Epithelial cell of esophagus (primary cell): ENCODE measurements at places on chromosomes 5 and 9.

DNA sequence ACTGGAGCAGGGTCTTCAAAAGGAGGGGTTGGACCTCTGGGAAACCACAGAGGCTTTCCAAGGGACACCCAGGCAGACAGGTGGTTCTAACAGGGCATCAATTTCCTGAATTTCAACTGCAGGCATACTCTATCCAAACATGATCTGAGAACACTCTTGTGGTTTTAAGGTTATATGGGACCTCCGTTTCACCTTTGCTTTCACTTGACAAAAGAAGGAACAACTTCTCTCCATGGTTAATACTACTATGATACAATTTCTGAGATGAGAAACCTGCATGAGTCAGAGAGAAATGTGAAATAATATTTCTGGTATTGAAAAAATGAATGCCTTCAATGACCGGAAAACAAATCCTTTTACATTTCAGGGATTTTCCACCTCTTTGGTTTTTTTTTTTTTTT lies 28.0 kb upstream of the ERAP1 start:
- DNase-seq: no peak

GRCh38 chr5:77177576-77177975 lies 32.9 kb upstream of the PDE8B start:
- no peak for DNase-seq

GRCh38 chr5:166961913-166962312 lies 1329.5 kb upstream of the WWC1 start:
- DNase-seq: no peak

GRCh38 chr9:110996436-110997220 lies 41.6 kb downstream of the LPAR1 start:
- no peak for DNase-seq

DNA sequence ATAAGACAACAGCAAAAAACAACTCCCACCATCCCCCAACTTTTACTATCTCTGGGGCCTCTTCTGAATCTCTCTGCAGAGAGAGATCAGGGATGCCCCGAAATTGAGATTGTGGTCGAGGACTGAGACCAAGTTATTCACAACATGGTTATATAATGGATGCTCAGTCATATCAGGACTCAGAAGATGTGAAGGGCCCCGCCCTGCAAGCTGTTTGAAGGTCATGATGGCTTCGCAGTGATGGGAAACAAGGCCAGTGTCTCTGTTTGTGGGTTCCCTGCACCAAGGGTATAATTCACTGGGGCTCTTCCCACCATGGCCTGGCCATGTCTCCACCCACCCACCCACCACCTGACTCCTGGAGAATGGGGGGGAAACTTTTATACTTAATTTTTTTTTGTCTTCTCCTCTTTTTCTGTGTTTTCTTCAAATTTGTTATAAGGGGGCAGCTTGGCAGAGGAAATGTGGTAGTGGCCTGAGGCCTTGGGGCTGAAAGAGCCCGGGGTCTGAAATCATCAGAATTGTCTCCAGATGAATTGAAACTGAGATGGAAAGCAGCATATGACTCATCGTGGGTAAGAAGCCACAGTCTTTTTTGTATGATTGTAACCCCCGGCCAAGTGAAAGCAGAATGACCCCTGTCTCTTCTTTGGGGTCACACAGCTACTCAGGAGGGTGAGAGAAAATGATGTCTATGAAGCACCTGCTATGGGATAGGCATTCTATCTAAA lies 15.0 kb upstream of the TEX48 start:
- DNase-seq: no peak

- DNase-seq: no peak
Measured at GRCh38 chr9:33289496-33289895, 820 bp upstream of the NFX1 start.

DNA sequence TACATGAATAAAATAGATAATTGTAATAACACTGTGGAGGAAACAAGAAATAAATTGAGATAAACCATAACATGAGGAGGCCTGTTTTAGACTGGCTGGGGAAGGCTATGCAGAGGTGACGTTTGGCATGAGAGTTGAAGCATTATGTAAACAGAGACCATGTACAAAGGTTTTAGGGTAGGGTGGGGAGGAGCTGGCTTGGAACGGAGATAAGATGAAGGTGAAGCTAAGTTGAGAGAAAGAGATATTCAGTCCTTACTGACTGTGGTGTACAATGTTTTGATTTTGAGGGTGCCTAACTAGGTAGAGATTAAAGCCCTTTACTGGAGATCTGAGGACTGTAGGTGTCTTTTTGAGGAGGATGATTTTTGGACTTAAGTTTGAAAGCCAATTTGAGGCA lies 17.8 kb downstream of the MAN2A1 start:
- DNase-seq: no peak

DNA sequence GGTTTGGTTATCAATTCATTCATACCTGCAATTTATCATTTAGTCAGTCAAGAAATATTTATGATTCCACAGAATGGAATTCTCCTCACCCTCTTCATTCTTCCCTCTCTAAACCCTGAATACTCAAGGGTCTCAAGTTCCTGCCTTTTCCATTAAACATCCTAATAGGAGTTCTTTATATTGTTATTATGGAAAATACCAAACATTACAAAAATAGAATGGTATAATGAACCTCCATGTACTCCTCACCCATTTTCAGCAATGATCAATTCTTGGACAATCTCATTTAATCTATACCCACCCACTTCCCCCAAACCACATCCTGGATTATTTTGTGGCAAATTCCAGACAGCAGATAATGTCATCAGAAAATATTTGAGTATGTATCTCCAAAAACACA lies 74.5 kb downstream of the ADAMTS12 start:
- DNase-seq: no peak

- no peak for DNase-seq
Measured at GRCh38 chr5:157198277-157198986, 17.8 kb downstream of the ITK start.

GRCh38 chr5:53130266-53130665 lies 20.7 kb upstream of the MOCS2 start:
- DNase-seq: peak; percentile 33

DNA sequence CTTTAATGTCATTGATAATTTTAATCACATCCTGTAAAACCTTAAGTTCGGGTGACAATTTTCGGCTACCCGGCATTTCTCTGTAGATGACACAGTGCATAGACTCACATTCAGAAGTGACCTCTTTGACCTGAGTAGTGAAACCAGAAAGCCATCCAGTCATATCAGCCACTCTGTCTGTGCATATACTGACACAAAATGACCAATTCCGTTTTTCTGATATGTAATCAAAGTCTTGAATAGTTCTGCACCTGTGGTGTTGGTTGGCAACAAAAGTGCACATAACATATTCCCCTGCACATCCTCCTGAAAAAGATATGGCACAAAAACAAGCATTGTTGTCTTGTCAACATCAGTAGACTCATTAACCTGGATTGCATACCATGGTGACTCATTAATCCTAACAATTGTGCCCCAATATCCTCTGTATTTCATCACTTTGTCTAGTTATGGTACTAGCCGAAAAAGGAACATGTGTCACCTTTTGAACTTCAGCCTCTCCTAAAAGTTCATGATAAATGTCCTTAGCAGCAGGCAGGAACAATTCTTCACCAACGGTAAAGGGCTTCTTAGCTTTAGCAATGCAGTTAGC lies 4.6 kb upstream of the HNRNPA0 start:
- peak; percentile 69 for DNase-seq

- peak; percentile 82 for DNase-seq
Measured at GRCh38 chr5:174533751-174534241, 190.6 kb upstream of the MSX2 start.

- no peak for DNase-seq
Measured at GRCh38 chr5:135502836-135503520, 32.8 kb downstream of the NEUROG1 start.

DNA sequence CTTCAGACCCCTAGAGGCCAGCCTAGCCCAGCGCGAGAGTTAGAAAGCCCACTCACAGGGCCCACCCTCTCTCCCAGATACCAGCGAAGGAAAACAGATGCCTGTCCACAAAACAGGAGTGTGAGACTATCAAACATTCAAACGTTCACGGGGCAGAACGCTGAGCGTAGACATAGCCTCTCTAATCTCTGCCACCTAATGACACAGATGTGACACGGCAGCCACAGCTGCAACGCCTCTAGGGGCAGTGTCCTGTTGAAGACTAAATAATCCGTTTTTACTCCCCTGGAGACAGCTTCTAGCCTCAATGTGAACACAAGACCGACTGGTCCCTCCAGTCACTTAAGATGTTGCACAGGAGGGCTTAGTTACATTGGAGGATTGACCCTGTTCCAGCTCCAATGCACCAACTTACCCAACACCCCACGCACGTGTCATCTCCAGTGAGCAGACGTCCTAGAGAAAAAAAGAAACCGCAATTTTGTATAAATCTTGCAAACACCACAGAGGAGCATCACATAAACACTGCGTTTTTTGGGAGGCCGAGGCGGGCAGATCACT lies 14.3 kb downstream of the DIPK1B start:
- peak; percentile 43 for DNase-seq

GRCh38 chr9:108784998-108785397 lies 70.8 kb downstream of the ACTL7B start:
- no peak for DNase-seq

- peak; percentile 59 for DNase-seq
Measured at GRCh38 chr9:113929634-113930389, 53.7 kb downstream of the ZNF618 start.

GRCh38 chr5:67395790-67396418 lies 199.3 kb upstream of the CD180 start:
- no peak for DNase-seq

GRCh38 chr9:128341435-128341849 lies 1.1 kb downstream of the SLC27A4 start:
- peak; percentile 87 for DNase-seq

- DNase-seq: no peak
Measured at GRCh38 chr5:178535299-178536175, 54.7 kb downstream of the COL23A1 start.

GRCh38 chr5:74990194-74990593 lies 62.2 kb downstream of the GCNT4 start:
- DNase-seq: no peak

GRCh38 chr5:149886692-149887470 lies 57.7 kb downstream of the PDE6A start:
- peak; percentile 49 for DNase-seq

GRCh38 chr5:72206994-72207393 lies 99.7 kb downstream of the MAP1B start:
- DNase-seq: no peak
